ENCODE measurements at places on chromosomes 2 and 18.

DNA sequence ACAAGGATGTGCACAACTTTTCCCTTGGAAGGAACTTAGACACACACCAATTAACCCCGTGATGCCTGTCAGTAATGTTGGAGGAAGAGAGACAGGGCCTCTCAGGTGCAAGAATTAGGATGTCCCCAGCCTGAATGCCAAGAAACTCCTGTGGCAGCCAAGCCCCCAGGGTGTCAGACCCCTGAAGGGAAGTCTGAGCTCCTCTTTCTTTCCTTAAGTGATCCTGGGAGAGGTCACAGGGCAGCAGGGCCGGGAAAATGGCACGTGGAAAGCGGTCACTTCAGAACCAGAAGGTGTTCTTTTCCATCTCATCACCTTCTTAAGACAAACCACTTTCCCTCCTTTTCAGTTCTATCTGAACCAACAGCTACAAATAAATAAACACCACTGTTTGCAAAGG lies 185.9 kb downstream of the ANAPC1 start:
- no peak for DNase-seq

DNA sequence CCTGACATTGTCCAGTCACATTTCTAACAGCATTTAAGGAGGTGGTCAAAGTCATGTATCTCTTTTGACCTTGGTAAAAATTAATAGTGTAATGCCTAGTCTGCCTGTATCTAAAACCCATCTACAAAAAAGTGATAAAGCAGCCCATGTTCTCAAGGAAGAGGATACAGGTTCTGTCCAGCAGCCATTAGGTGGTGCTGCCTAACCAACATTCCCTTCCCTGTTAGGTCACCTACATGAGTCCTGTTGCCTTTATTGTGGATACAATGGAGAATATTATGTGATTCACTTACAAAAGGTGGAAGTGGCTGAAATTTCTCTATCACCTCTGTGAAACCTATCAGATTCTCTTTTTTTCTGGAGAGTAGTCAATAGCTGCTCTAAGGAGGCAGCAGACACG lies 52.5 kb downstream of the AQP4 start:
- DNase-seq, result no peak

GRCh38 chr2:96258166-96259022 lies 7.4 kb downstream of the TMEM127 start:
- DNase-seq, result no peak

- DNase-seq, result no peak
Observed at GRCh38 chr2:144330951-144331673, 188.8 kb downstream of the ZEB2 start.

DNA sequence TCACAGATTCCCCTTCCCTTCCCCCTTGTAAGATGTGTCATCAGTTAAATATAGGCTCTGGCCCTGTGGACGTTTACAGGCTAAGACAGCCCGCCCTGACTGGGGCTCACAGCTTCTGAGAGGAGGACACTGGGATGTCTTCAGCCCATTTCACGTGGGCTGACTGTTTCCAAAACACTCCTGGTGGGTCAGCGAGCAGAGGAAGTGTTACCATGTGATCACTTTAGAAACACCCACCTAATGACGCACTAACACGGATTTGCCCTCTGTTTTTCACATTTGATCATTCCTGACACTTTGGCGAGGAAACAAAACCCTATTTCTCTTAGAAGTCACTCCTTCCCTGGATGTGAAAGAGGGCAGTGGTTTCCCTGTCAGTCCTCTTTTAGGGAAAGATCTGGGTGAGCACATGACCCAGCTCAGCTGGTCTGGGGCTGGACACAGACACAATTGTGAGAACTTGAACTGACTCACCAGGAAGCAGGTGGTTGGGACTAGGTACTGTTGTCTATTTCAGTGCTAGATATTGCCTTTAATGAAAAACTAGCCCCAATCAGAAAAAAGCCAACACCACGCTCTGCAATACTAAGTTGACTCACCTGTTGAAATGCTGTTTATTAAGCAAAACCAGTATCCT lies 38.8 kb downstream of the BMP10 start:
- DNase-seq, result peak; percentile 38

- no peak for DNase-seq
Observed at GRCh38 chr18:48488388-48488850, 50.4 kb upstream of the CTIF start.

GRCh38 chr2:135909976-135910375 lies 33.7 kb upstream of the MCM6 start:
- no peak for DNase-seq

GRCh38 chr2:105812180-105813044 lies 67.7 kb downstream of the NCK2 start:
- DNase-seq, result no peak

DNA sequence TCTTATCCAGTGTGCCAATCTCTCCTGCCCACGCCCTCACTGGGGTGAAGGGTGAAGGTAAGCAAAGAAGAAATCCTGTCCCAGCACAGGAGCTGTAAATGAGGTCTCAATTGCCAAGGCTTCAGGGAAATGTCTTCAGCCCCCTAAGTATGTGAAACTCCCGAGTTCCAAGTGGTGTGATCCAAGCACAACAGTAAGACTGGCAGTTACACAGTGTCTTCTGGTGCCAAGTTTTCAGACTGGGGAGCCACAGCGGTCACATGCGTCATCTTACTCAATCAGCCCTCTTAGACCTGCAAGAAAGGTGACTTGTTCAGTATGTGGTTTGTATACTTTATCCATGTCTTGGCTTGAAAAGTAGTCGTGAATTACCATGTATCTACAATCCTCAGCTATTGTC lies 55.0 kb upstream of the SPRED2 start:
- DNase-seq, result no peak

DNA sequence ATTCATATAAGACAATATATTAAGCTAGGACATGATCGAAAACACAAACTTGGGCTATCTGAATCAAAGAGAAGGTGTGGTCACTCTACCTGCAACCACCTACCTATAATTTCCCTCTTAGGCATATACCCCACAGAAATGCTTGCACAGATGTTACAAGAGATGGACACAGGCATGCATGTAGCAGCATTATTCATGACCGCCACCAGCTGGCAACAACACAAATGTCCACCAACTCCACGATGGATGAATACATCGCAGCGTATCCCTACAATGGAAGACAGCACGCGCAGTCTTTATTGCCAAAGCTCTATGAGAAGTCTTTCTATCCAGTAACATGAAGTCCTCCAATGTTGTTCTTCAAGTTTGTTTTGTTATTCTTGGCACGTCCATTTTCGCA lies 90.8 kb downstream of the ARL4C start:
- no peak for DNase-seq

GRCh38 chr2:26355038-26355995 lies 8.7 kb upstream of the ADGRF3 start:
- DNase-seq, result no peak

- no peak for DNase-seq
Observed at GRCh38 chr2:148979919-148980277, 58.6 kb upstream of the LYPD6B start.

DNA sequence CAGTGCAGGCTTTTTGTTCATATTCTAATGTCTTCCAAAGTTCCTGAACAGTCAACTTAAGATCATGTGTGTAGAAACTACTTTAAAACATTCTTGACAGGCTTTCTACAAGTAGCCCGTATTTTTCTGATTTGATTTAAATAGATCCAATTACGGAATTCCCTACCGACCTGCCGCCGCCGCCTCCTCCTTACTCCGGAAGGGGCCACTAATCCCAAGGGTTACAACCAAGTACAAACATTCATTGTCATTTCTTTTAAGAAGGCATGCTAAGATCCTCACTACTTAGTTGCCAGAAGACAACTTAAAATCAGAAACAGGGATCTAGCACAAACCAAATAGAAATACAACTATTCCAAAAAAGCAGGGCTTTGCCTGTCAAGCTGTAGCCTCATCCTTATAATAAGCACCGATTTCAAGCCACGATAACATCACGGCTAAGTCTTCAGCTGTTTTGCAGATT lies 784 bp downstream of the WDR33 start:
- no peak for DNase-seq

GRCh38 chr2:179096090-179096489 lies 46.2 kb upstream of the CCDC141 start:
- no peak for DNase-seq

- no peak for DNase-seq
Observed at GRCh38 chr18:2853926-2854664, 7.3 kb downstream of the EMILIN2 start.

GRCh38 chr18:55287149-55287806 lies 300.7 kb downstream of the TCF4 start:
- no peak for DNase-seq
